ENCODE measurements at places on chromosomes 7 and 10. TPM values are rescaled to one million over a fixed set of nuclear protein-coding genes. Genes with fewer than 3 reads are reported as not detected.

- DNase-seq = no peak
Observed at GRCh38 chr10:86046845-86047460, 319.6 kb downstream of the GRID1 start.

- no peak for DNase-seq
Observed at GRCh38 chr7:50492770-50493519, 42.8 kb upstream of the FIGNL1 start.

Gene CFAP46
- 1.5 TPM for total RNA-seq

Gene JCAD
- total RNA-seq = 29.0 TPM

DNA sequence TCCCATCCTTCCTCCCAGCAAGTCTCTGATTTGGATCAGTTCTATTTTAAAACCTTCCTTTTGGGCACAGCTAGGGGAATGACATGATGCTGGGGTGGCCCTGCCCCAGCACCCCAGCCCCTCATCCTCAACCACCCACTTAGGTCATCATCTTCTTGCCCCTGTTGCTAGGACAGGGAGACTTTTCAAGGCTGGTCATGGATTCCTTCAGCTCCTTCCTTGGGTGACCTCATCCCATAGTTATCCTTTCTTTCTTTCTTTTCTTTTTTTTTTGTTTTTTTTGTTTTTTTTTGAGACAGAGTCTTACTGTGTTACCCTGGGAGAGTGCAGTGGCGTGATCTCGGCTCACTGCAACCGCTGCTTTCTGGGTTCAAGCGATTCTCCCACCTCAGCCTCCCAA lies 127.2 kb downstream of the WDFY4 start:
- DNase-seq = peak; percentile 9

DNA sequence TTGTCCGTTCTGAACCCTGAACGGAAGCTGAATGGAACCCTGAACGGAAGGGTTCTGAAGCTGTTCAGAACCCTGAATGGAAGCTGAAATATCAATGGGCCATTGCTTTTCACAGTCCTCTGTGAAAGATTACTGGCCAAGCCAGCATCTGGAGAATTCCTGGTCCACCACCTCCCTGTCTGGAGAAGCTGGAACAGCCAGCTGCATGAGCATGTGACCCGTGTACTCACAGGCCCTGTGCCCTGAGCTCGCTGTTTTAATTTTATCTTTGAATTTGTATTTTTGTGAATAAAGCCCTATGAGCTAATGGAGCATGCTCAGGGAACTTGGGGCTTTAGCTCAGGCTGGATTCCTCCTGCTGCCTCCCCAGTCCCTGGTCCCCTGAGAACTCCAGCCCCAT lies 37.2 kb downstream of the HTRA1 start:
- no peak for DNase-seq

DNA sequence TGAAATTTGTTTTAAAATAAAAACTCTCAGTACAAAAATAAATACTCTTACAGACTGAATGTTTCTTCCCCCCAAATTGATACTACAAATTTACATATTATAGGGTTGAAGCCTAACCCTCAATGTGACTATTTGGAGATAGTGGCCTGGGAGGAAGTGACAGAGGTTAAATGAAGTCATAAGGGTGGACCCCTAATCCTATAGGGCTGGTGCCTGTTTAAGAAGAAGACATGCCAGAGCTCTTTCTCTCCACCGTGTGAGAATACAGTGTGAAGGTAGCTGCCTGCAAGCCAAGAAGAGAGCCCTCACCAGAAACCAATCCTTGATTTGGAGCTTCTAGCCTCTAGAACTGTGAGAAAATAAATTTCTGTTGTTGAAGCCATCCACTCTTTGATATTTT lies 67.6 kb downstream of the MCU start:
- DNase-seq = no peak

- no peak for DNase-seq
Observed at GRCh38 chr7:3029138-3029537, 14.5 kb downstream of the CARD11 start.

DNA sequence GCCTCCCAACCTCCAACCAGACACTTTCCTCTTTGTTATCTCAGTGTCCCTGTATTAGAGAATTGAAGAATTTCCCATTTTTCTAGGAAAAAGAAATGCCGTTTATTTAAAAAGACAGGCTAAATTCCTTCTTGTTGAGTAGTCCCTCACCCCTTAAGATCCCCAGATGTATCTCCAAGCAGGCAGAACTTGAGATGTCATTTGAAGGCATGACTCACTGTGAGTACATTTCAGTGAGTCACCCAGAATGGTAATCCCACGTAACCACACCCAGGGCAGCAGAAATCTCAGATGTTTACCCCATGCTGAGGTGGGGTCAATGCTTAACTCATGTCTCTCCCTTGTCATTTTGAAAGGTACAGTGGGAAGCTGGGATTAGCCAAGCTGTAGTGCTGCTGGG lies 4.4 kb downstream of the ZNF655 start:
- peak; percentile 99 for DNase-seq

Gene CLCN1
- not detected for total RNA-seq

GRCh38 chr7:142534726-142535122 lies 214.5 kb upstream of the PRSS1 start:
- no peak for DNase-seq

DNA sequence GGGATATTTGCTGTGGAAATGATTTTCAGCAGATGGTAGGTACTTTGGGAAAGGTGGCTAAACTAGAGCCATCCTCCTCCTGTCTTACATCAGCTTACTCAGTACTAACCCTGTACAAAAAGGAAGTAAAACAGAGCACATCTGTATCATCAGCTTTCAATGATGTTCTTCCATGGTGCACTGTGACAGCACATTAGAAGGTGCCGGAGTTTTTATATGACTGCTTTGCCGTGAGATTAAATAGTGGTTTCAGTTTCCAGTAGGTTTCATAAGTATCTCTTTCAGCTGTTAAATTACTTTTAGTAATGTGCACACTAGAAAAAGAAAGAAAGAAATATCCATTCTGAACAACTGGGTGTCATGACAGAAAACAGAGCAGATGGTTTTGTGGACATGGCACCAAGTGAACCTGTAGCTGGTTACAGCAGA lies 86.5 kb downstream of the ARID5B start:
- DNase-seq = no peak

Gene CAMK1D
- total RNA-seq = 27.4 TPM

Gene FZD8
- 30.9 TPM for total RNA-seq

Gene KCND2
- 0.30 TPM for total RNA-seq

- DNase-seq = no peak
Observed at GRCh38 chr7:150481922-150482321, 31.5 kb downstream of the GIMAP8 start.

GRCh38 chr7:29588900-29589696 lies 25.5 kb downstream of the PRR15 start:
- no peak for DNase-seq

- no peak for DNase-seq
Observed at GRCh38 chr10:13092291-13093102, 7.5 kb upstream of the OPTN start.

- DNase-seq = no peak
Observed at GRCh38 chr7:30738026-30738915, 13.7 kb upstream of the INMT start.

DNA sequence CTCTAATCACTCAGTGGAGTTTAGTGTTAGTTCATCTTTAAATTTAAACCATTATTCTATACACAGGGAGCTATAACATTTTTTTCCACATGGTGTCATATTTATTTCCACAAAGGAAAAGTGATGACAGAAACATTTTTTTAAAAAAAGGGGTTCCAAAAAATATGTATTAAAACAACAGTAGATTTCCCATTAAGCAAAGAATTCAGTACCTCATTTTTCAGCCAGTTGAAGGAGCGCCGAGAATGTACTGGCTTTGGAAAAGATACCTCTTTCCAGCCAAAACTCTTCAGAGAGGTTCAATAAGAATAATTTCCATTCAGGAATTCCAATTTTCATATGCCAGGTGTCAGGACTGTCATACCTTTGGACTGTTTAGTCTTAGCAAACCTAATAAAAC lies 250.5 kb upstream of the MEOX2 start:
- DNase-seq = no peak

Gene STOX1
- total RNA-seq = 0.12 TPM

Gene ITPRID1
- not detected for total RNA-seq

DNA sequence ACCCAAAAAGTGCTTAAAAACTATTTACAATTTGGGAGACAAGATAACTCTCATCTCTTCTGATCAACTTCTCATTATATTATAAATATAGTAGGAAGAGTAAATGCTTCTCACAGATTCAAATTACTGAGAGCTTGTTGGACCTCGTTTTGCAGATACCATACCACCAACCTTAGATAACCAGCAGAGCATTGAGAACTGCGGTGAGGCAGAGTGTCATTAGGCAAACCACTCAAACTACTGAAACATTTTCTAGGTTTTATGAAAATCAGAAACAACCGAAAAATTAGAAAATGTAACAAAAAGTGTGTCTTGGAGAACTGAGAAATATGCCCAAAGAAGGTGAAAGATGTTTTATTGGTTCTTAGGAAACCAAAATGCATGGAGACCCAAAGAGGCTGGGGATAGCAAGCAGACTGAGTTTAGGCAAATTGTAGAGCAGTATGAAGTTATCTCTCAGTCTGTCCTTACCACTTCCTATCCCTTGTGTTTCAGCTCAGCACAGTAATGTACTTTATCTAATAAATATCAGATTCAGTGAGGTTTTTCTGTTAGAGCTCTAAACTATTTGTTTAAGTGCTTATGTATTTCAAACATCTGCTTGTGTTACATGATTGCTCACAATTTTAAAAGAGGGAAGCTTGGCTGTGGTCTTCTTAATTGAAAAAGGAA lies 77.9 kb downstream of the HECTD2 start:
- DNase-seq = no peak

Gene JAKMIP3
- total RNA-seq = 0.54 TPM

GRCh38 chr10:46542567-46543465 lies 13.6 kb downstream of the GPRIN2 start:
- no peak for DNase-seq

GRCh38 chr10:51000976-51001375 lies 73.3 kb upstream of the PRKG1 start:
- no peak for DNase-seq

DNA sequence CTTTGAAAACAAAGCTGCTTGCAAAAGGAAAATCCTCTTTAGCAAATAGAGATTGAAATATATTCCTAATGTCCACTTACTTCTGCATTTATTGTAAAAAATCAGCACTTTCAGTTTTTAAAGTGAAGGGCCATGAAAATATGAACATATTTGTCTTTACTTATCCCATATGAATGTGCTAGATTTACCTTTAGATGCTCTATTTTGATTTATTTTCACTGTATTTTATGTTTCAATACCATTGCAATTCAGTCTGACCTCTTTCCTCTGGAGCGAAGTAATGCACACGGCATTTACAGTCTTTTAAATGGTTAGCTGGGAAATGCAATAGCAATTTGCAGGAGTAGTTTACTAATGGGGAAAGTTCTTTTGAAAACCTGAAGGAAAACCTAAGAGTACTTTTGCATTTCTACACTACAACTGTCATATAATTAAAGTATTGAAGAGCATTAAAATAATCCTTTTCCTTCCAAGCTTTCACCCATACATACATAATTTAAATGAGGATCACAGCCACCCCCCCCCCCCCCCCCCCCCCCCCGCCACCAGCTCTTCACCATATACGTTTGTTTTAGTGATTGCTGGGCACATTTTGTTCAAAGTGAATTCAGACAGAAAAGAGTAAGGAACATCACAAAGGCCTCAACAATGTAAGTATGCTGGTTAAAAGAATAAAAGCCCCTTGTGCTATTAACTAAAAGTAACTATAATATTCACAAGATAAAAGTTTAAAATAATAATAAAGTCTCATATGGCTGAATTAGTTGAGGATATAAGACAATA lies 3.5 kb downstream of the SKIDA1 start:
- no peak for DNase-seq

Gene KNDC1
- 2.6 TPM for total RNA-seq

Gene HKDC1
- total RNA-seq = 4.2 TPM

GRCh38 chr10:126405239-126405775 lies 17.0 kb upstream of the ADAM12 start:
- peak; percentile 54 for DNase-seq

- DNase-seq = no peak
Observed at GRCh38 chr7:103010211-103010610, 64.4 kb downstream of the FBXL13 start.

- DNase-seq = no peak
Observed at GRCh38 chr7:80681272-80681885, 42.9 kb downstream of the CD36 start.

DNA sequence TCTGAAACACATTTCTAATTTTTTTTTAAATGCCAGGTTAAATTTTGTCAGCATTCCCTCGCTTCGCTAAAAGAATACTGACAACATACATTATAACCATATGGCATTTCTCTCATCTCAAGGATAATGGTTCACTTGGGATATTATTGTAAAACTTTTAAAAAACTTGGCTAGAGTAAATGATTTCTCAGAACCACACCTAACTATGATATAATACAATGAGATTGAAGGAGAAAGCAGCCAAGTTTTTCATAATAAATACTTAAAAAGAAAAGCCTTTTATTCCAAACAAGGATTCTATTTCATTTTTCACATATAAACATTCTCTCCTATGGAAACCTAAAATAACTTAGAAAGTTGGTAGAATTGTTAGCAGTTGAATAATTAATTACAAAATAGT lies 413.9 kb downstream of the HGF start:
- DNase-seq = no peak

Gene ENTPD7
- 21.6 TPM for total RNA-seq

DNA sequence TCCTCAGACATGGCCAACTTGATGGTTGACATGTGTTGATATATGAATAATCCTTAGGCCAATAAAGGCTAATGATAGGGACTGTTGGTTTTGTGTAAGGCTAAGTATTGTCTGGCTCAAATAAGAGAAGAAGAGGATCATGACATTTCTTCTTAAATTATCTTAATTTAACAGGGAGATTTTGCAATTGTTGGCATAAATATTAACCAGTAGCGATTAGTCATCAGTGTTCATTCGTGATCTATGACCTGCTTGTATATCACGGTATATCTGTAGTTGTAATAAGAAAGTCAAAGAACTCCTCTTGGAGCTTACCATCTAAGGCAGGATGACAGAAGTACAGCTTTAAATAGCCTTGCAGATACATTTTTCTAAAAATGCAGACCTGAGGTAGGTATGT lies 196.4 kb downstream of the CREB5 start:
- no peak for DNase-seq

- DNase-seq = no peak
Observed at GRCh38 chr10:12597788-12598765, 248.7 kb downstream of the CAMK1D start.

Gene SLF2
- 19.6 TPM for total RNA-seq

GRCh38 chr10:131452926-131453720 lies 141.6 kb upstream of the TCERG1L start:
- DNase-seq = no peak

Gene GBX1
- not detected for total RNA-seq

All from astrocyte (in vitro differentiated cells and primary cell).